Hematopoietic multipotent progenitor cell (in vitro differentiated cells): ENCODE measurements at places on chromosomes 4 and X. TPM values are rescaled to one million over a fixed set of nuclear protein-coding genes. Genes with fewer than 3 reads are reported as not detected.
A peak's percentile ranks its signal among the peaks of the same experiment; 100 is the strongest.

DNA sequence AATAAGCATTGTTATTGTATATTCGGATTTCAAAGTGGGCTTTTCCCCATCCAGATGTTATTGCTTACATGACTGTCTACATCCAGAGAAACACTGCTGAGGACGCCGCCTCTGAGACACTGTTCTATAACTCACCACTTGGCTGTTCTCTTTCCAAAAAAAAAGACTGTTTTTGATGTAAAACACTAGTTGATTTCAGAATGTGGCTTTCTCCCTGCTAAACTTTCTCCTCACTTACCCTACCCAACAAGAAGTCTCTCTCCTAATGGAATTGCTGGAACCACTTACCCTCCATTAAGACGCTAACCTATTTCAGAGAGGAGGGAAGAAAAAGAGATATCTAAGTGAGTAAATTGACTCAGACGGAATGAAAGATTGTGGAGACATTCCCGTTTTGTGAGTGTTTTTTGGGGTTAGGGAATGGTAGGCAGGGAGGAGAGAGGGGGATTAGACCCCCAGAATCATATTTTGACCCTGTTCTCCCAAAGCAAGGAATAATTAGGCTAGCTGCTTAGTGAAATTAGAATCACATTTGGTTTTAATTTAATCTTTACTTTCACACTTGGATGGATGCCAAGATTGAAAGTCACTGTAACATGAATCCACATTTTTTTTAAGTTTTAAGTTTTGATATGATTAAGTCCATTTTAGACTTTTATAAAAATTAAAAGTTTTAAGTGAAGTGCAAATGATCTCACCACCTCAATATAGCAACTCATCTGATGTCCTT lies 174.9 kb downstream of the CHIC2 start:
- no peak for DNase-seq

GRCh38 chr4:41538887-41539498 lies 1.0 kb downstream of the LIMCH1 start:
- DNase-seq = no peak

- DNase-seq = no peak
Observed at GRCh38 chrX:136822337-136823095, 41.8 kb upstream of the ARHGEF6 start.

DNA sequence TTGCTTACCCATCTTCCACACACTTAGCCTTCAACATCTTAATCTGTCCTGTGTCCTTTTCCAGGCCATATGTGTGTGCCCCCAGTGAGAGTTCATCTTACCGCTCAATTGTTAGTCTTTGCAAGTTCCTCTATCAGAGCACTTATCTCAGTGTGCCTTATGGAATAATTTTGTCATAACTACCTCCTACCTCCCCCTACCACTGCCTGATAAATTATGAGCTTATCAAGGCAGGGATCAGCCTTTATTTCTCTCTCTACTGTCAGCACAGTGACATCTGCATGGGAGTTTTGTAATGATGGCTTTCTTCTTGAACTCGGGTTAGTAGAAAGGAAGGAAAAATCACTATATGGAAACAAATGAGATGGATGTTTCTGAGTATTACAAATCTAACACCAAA lies 53.2 kb downstream of the MTM1 start:
- DNase-seq = no peak

GRCh38 chrX:5876984-5877596 lies 351.6 kb downstream of the NLGN4X start:
- peak; percentile 4 for DNase-seq

DNA sequence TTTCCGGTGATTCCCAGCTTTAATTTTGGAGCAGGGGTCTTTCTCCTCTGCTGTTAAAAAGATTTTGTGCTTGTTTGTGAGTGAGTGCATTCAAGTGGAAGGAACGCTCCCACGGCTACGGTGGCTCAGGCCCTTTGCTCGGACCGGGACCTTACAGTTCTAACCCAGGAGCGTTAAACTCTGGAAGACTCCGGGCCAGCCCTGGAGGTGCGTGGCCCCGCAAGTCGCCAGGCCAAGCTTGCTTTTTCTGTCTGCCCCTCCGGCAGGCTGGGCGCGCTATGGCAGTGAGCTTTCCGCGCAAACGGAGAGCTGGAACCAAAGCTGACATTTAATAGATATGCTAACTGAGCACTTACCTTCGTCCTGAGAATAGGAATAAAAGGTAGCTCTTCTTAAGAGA lies 18.3 kb upstream of the PITX2 start:
- no peak for DNase-seq

GRCh38 chr4:120452001-120452400 lies 385.4 kb upstream of the MAD2L1 start:
- no peak for DNase-seq

DNA sequence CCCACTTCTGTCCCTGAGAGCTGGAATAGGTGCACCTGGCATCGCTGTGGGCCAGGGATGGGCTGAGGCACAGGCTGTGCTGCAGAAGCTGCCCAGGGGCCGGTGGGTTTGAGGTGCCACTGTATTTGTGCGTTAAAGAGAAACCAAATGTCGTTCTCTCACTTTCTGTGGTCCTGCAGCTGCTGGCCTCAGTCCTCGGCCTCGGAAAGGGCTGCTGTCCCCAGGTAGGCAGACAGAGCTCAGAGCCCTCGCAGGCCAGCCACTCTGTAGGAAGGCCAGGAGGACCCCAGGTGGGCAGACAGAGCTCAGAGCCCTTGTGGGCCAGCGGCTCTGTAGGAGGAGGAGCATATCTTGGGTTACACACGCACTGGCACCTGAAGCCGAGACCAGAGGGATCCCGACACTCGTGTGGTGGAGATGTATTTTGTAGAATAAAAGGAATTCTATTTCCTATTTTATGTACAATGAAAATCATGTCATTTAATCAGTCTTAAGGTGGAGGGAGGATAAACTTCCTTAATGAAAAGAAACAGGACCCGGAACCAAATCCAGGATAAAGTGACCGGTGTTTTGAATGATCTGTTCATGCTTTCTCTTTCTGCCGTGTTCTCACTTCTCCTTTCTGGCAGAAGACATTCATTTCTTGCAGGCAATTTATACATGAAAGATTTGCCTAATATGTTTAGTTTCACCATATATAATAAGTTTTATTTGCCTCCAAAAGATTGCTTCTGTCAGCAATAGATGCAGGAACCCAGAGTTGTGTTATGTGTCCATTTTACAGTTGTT lies 54.4 kb upstream of the HGFAC start:
- no peak for DNase-seq

- DNase-seq = no peak
Observed at GRCh38 chrX:23822841-23823240, 39.9 kb downstream of the SAT1 start.

DNA sequence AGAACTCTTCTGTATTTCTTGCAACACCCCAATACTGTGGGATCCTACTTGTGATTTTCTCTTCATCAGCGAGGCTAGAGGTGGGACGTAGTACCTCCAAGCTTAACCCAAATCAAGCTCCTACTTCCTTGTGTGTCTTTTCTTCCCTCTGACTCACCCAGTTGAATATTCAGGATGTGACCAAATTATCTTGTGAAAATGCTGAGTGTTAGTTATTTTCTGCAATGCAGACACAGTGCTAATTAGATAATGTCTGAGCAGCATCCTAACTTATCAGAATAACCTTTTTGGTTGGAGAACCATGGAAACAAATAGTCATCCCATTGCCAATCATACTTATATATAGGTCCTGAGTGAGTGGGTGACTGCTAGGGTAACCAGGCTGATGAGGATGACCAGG lies 2.4 kb downstream of the MEPE start:
- DNase-seq = no peak

GRCh38 chr4:95363966-95364365 lies 184.8 kb downstream of the UNC5C start:
- DNase-seq = no peak

GRCh38 chr4:57097711-57098110 lies 12.5 kb downstream of the IGFBP7 start:
- DNase-seq = no peak

DNA sequence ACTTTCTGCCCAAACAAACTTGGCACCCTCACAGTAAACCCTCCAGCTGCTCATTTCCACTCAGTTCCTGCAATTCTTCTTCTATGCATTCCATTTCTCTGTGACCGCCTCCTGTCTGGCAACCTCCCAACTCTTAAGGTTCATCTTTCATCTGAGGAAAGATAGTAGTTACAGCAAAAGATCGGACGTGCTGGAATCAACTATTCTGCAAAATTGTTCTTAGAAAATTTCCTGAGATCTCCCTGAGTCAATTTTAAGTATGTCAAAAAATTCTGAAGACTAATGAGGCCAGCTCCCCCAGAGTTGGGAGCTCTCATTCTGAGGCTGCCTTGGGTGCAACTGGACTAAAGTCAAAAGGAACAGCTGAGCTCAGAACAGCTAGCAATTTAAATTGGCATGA lies 1026.0 kb downstream of the ADGRL3 start:
- no peak for DNase-seq

- peak; percentile 20 for DNase-seq
Observed at GRCh38 chr4:184851200-184851541, 25.4 kb upstream of the ACSL1 start.

- no peak for DNase-seq
Observed at GRCh38 chr4:175109933-175110332, 191.8 kb downstream of the ADAM29 start.

DNA sequence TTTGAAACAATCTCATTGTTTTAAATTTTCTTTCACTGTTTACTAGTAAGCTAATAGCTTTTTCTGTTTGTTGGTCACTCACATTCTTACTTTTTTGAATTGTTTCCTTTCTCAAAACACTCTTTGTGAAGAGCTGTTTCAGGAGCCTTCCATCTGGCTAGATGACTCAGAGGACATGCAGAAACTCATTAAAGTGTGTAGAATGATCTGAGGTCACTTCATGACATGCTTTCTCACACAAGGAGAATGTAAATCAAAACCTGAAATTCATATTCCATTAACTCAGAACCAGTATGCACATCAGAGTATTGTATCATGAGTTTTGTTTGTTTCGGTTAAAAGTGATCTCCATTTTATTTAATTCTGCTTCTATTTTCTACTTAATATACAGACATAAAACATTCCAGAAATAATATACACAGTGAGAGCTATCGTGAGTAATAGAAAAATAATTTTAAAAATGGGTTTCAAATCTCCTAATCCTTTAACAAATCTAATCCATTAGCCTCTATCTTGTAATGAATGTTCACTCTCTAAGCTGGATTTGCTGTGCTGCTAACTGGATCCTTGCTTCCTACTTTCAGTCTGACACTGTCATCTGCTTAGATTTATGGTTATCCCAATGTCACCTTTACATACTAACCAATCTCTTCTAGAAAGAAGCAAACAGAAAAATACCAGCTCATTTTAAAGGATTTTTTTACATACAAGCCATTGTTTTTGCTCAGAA lies 449.6 kb downstream of the FSTL5 start:
- DNase-seq = no peak

DNA sequence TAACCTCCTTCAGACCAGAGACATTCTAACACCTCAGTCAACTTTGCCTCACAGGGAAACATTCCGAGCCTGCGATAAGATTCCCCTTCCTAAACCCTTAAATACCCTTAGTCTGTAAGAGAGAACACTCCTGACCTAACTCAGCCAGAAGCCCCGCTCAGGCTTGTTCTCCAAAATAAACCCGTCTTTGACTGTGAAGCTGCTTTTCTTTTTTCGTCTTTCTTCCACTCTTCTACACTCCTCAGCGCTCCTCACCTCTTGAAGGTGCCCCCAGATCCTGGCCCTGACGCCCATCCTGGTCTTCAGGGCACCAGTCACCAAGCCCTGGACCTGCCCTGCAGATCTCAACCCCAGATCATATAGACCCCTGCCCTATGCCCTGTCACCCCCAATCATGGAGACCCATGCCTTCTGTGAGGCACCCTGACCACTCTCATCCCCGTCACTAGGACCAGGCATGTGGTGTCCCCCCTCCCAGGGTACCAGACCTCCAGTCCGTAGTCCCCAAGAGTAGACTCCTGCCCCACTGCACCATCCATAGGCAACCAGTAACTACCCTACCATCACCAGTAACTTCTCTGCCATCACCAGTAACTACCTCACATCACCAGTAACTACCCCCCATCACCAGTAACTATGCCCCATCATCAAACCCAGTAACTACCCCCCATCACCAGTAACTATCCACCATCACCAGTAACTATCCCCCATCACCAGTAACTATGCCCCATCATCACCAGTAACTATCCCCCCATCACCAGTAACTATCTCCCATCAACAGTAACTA lies 3.5 kb downstream of the ASMTL start:
- DNase-seq = no peak

GRCh38 chr4:151325111-151325948 lies at the start of gene SH3D19:
Gene SH3D19, minus strand, starts transcription at chr4:151325605. Its CDS starts 253 bp downstream, at chr4:151325352.
- no peak for DNase-seq

- DNase-seq = no peak
Observed at GRCh38 chr4:3690551-3691152, 75.5 kb upstream of the ADRA2C start.

- DNase-seq = peak; percentile 82
Observed at GRCh38 chr4:54941994-54942552, 183.3 kb downstream of the KDR start.

DNA sequence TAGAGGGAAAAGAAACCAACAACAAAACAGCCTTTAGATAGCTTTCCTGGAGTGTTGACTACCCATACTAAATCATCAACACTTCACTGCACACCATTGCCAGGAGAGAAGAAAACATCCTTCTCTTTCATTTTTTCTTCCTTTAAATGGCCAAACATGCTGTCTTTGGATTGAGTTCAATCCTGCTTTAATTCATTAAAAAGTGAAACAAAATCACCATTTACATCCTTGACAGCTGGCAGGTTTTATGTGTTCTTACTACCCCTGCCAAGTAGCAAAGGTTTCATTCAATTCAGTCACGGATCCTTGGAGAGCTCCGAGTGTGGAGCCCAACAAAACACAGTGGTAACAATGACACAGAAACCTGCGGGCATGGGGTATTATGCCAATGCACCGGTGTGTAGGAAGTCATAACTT lies 568.3 kb downstream of the ANKRD50 start:
- no peak for DNase-seq

DNA sequence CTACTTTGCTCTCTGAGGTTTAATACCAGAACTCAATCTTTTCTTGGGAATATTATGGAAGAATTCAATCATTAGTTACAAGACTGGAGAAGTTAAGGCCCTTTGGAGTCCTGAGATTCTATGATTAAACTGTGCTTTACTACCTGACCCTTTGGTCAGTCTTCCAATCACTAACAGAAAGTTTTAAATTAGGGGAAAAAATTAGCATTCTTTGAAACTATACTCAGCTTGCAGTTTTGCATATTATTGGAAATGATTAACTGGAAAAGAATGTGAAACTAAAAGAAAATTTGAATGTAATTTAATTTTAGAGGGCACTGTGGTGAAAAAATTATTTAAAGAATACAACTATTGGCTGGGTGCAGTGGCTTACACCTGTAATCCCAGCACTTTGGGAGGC lies 18.7 kb upstream of the GPR34 start:
- DNase-seq = no peak

GK2 gene
- total RNA-seq = not detected

DCX gene
- total RNA-seq = under 0.01 TPM

ASB9 gene
- total RNA-seq = 27.2 TPM

ZXDB gene
- total RNA-seq = 15.1 TPM

GABRB1 gene
- not detected for total RNA-seq

PPARGC1A gene
- not detected for total RNA-seq

CT45A1 gene
- not detected for total RNA-seq
